Suppressor macrophage treated with lipopolysaccharide for 4 hours (primary cell): ENCODE measurements at places on chromosomes 7 and 10.

GRCh38 chr7:100211342-100211780, 8.4 kb upstream of the PVRIG start:
- no peak for DNase-seq

DNA sequence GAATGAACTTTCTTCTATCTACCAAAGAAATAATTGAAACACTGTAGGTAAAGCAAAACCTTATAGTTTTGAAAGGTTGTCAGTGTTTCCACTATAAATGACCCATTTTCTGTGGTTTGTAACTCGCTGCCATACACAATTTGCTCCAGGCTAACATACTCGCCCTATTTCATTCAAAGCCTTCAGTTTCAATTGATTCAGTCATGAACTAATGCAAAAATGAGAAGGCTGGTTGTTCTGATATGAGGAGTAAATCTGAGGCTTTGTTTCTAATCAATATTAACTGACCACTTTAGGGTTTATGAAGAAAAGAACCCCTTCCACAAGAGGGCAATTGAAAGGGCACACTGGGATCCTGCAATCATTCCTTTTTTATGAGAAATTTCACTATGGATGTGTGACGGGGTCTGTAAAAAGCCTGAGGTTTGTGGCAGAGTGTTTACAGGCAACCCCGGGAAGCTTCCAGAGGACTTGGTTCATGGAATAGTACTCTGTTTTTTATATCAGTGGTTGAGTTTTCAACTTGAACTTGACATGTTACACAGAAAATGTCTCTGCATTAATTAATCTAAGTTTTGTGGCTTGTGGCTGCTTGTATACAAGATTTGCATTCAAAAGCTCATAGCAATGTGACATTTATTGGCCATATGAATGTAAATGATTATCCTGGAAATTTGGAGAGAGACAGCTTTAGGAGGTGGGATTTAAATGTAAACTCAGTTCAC, 133.2 kb downstream of the NRP1 start:
- DNase-seq = no peak

DNA sequence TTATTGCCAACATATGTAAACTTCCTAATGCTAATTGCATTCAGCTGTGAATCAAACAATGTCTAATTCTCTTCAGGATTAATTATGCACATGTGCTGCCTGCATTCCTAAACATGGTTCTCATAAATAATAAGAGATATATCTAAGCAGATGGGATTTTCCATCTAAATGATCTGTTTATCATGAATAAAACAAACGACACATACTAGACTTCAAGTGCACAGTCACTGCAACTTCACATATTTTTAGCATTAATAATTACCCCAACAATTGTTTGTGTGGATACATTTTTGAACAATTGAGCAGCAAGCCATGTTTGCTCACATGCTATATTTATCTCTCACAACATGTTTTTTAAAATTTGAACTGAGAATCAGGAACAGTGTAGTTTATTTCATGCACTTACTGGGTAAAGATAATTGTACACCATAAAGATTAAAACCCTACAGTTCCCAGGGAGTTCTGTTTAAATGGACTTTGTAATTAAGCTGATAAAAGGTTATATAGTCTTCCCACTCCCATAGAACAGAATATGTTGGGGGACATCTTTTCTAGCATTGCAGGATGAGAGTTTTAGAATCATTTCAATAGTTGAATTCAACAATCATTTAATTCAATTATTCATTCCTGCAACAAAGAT, 378.5 kb downstream of the MDFIC start:
- DNase-seq = no peak

- DNase-seq = no peak
Observed at GRCh38 chr10:132044803-132045202, 20.9 kb upstream of the JAKMIP3 start.

DNA sequence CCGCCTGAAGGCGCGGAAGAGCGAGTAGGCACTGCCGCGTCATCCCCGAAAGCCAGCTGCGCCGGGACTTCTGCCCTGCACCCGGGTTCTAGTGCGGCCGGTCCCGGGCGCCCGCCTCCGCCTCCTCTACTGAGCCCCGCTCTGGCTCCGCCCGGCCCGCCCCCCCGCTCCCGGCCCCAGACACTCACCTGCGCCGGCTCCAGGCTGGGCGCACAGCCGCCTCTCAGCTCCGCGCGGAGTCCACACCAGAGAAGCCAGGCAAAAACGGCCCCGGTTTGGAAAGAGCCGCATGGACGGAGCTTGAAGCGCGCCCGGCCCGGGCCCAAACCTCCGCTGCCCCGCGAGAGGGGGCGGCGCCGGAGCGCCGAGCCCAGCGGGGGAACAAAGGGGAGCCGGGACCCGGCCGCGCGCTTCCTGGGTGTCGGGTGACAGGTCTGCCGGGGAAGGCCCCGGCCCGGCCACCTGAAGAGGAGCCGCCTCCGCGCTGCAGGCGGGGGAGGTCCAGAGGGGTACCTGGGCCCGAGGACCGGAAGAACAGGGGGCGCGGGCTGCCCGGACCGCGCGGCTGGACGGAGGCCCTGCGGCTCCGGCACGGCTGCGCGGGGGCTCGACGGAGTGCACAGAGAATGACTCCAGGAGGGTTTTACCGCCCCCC, 168.2 kb downstream of the NRF1 start:
- DNase-seq = no peak

GRCh38 chr7:43764807-43765491, 6.5 kb downstream of the BLVRA start:
- DNase-seq = peak; percentile 55

DNA sequence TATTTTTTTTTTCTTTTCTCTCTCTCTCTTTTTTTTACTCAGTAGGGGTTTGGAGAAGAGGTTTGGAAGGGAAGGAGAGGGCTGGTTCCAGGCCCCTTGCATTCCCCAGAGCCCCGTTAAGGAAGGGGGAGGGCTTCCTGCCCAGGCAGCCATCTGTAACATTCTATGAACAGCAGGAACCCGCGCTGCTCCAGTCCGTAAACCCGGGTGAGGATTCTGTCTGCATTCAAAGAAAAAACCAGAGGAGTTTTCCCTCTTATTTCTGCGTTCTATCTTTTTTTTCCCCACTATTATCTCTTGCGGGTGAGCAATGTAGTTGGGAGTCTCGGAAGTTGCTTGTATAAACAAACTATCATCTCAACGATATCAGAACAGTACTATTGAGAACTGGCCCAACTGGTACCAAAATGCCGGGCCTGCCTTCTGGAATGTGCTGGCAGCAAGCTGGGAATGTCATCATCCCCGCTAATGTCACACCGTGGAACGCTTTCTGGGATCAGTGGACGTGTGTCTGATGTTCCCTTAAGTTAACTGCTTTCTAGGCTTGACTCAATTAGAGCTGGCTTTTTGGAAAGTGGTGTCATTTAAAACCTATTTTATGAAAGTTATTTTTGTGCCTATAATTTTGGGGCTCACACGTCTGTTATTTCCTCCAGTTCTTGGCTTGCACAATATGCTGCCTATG, 153.1 kb upstream of the MEOX2 start:
- DNase-seq = no peak

DNA sequence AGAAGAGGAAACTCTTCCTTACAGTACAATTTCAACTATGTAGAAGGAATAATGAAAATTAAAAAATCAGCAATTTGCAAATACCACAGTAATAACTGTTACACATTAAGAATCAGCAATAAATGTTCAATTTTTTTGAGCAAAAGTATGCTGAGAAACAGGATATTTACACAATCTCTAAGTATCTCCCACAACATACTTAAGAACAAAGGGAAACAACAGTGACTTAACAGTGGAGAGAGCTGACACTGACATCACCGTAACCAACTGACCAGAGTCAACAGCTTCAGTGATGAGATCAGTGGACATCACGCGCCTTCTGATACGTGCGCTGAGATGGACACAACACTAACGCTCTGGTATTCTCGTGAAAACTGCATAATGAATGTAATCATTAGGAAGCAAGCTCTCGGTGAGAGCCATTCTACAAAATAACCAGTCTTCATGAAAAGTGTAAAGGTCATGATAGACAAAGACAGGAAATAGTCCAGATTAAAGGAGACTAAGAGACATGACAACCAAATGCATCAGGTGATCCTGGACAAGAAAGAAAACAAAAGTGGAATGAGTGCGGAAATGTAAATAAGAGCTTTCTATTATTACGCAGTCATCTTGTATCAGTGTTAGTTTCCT, 82.6 kb downstream of the PIP4K2A start:
- DNase-seq = peak; percentile 71
